Amniotic stem cell (primary cell): ENCODE measurements at places on chromosomes 6 and 20.

GRCh38 chr20:49594143-49594930, 26.4 kb upstream of the PTGIS start:
- peak; percentile 54 for DNase-seq

DNA sequence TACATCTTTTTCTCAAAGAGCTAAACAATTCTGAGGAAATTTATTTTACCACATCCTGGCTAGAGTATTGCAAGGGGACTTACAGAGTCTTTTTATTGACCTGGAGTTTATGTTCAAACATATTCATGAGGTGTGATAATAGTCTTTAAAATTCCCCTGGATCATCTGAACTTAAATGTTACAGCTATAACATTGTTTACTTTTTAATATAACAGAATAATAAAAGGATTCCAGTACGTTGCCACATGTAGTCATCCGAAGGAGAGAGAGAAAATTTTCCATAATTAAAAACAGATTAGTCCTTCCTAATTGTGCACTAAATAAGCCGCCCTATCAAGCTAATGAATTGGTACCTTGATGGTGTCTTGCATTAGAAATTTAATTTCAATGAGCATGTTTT, 765.4 kb upstream of the MAP3K7 start:
- DNase-seq = no peak

GRCh38 chr6:41790045-41790444, 2.6 kb downstream of the TOMM6 start:
- no peak for DNase-seq

DNA sequence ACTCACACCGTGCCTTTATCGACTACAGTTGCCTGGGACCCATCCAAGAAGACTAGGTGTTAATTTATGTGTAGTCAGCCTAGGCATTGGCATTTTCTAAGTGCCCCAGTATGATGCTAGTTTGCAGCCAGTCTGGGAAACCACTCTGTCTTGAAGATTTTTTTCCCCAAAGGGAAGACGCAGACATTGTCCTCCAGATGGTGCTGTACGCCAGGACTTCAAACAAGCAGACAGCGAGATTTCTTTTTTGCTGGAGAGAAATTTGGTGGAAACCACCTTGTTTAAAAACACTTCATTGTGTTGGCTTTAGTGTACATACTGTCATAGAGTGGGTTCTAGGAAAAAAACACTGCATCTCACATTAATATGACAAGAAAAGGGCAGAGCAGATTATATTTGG, 30.0 kb downstream of the ALDH5A1 start:
- DNase-seq = peak; percentile 20

DNA sequence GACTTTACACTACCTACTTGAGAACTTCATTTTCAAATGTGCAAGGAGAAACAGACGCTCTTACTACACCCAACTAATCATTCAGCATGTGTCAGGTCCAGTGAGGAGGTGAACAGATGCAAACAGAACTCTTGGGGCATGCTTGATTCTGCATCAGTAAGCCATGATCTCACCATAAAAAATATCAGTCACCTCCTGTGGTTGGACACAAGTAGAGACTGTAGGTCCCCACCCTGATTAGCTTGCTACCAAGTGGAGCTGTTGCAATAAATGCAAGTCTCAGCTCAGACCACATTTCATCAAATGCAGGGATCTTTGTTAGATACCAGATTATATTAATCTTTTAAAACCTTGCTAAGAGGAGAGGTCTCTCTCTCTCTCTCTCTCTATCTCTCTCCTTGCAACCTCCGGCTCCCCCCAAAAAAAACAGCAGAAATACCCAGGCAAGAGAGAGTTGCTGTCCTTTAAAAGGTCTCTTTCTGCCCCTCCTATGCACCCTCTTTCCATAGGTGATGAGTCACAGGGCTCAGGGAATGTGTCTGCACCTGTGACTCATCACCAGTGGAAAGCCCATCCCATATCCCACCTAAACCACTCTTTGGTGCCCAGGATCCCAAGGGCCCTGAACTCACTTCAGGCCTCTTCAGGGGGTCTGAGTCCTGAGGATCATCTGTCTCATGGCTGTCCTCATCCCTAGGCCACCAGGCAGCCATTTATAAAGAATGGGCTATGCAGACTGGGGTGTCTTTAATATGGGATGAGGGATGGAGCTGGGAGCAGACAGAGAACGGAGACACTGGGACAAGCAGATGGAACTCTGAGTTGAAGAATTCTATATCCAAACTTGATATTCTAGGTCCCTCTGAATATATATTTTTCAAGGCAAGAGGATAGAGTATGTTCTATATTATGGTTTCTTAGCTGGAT, 154.5 kb downstream of the QRSL1 start:
- no peak for DNase-seq

DNA sequence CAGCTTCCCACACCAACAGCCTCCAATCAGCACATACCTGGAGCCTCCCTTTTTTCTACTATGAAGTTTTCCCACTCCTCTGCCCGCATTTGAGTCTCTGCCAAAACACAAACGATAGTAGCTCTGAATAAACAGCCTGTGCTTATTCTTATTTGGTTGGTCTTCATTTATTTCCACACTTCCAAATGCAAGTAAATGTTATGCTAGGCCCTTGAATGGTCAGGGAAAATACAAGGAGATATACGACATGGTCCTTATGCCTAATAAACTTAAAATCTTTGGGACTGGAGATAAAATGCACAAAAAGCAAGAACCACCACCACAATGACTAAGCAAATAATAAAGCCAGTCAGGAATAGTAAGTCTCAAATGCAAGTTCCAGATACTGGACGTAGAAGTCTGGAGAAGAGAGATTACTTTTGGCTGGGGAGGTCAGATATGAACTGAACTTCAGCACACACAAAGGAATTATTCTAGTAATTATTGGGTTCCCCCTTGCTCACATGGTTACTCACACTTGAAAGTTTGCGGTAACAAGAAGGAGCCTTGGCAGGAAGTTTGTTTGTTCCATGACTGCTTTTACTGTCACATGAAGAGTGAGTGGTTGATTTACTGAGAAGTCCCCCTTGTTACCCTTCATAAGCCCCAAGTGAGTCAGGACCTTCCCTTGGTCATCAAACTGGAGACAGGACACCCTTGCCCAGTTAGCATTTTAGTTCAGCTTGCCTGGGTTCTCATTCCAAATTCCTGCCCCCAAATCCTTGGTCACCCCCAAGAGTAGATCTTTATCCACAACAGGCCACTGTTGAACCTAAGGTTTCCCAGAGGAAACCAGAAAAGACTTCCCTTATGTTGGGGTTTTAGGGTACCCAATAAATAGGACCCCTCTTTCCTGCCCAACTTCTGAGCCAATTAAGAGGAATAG, 511.2 kb upstream of the JARID2 start:
- peak; percentile 8 for DNase-seq

- DNase-seq = no peak
These were observed 507 bp upstream of the RIPPLY2 start for GRCh38 chr6:83852528-83853177.

- no peak for DNase-seq
These were observed 1.5 kb downstream of the ZBTB46 start for GRCh38 chr20:63829603-63829944.

GRCh38 chr20:48231253-48231930, 446.1 kb upstream of the SULF2 start:
- no peak for DNase-seq

DNA sequence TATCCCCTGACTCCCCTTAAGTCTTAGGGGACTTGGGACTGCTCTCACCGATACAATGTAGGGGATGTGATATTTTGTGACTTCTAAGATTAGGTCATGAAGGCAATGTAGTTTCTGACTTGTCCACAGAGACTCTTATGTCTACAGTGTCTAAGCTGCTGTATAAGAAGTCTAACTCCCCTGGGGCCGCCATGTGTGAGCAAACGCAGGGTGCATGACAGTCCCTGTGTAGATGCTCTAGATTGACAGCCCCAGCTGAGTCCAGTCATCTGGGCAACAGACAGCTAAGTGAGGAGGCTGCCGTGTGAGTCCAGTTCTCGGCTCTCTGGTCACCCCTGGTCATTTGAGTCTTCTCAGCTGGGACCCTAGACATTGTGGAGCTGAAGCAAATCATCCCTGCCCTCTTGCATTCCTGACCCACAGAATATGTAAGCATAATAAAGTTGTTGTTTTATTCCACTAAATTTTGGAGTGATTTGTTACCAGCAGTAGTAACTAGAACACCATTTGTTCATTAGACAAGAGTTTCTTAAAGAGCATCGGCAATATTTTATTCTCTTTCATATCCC, 743.3 kb upstream of the CHD6 start:
- no peak for DNase-seq

DNA sequence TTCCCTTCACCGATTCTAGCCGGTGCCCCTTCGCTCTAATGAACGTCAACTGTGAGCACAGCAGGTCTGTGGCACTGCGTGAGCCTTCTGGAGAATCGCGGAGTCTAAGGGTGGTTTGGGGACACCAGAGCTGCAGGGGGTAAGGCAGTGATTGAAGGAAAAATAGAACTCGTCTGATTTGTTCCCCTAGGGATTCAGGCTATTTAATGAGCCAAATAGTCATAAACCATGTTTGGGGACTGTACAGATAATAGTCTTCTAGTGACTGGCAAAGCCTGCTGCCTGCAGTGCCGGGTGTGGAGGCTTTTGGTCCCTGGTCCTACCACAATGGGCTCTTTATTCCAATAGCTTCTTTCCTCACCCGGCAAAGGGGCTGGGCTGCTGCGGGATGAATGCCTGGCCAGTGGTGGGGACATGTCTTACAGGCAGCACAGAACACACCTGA, 11.1 kb upstream of the NTSR1 start:
- no peak for DNase-seq
